ENCODE measurements at places on chromosomes 3 and 15.

DNA sequence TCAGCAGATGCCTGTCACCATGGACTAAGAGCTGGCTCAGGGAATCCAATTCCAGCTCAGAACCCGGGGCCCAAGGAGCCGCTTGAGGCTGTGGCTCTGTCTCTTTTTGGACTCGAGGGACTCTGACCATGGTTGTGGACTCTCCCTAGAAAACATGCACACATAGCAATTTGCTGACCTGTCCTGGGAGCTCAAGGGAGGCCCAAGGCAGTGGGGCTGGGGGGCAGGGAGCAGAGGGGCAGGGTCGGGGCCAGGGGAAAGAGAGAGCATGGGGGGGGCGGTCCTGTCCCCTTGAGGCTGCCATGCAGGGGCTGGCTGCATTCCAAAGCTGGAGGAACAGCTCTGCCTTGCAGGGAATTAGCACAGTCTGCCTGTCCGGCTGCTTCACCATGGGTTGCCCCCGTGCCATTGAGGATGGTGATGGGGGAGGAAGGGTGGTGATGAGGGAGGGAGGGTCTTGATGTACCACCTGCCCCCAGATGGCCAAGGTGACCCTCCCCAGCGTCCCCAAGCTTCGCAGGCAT, 190.1 kb downstream of the GOLGA6L6 start:
- DNase-seq = no peak

- no peak for DNase-seq
These were observed 12.2 kb downstream of the ROBO2 start for GRCh38 chr3:77052051-77052501.

- DNase-seq = no peak
These were observed 137.6 kb downstream of the SI start for GRCh38 chr3:164940745-164941144.

DNA sequence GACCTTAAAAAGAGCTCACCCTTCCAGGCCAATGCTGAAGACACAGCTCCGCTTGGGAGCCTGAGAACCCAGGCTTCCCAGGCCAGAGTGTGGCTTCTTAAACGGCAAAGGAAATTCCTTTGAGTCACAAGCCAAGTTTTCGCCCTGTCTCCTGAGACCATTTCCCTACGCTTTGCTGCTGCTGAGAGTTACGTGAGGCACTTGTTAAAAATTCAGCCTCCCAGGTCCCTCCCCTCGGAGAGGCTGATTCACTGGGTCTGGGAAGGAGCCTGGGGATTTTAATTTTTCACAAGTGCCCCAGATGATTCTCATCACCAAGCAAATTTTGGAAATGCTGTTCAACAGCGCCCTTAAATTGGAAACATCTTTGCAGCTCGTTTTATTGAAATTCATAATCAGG, 25.5 kb downstream of the RLBP1 start:
- DNase-seq = no peak

- peak; percentile 49 for DNase-seq
These were observed 721 bp downstream of the MYEF2 start for GRCh38 chr15:48177383-48177765.

DNA sequence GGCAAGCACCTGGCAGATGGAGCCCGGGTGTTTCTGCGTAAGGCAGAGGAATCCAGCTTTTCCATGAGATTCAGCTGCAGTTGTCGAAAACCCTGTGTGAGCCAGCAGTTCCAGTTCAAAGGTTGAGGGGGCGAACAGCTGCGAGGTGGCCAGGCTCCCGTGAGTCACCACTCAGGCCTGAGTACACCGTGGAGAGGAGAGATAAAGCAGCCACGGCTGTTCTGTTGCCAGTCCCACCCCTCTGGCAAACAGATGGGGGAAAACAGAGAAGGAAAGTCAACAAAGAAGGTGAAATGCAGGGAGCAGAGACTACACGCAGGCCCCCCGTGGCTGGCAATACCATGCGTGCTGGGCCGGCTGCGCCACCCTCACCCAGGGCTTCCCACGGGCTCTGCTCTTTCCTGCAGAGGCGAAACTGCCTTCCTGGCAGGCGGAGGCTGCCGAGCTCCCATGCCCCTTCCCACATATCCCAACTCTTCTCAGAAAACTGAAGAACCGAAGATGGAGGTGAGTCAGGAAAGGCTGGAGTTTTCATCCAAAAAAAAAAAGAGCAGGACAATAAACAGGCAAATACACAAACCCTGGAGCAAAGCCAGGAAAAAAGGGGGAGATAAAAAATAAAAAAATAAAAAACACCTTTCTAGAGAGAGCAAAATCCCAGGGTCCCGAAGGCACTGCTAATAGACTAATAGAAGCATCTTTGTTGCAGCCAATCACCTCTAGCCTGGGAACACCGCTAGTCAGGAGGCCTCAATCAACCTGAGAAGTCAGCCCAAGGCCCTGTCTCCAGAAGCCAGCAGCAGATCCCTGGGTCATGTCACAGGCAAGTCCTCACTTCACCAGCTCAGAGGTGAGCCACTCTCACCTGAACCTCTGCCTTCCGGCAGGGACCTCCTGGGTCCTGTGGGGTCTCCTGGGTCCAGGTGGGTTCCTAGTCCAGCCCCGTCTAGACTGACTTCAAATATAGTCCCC, 37.7 kb downstream of the FAM174B start:
- DNase-seq = no peak

GRCh38 chr3:16697443-16698147, 92.4 kb upstream of the DAZL start:
- DNase-seq = peak; percentile 75

DNA sequence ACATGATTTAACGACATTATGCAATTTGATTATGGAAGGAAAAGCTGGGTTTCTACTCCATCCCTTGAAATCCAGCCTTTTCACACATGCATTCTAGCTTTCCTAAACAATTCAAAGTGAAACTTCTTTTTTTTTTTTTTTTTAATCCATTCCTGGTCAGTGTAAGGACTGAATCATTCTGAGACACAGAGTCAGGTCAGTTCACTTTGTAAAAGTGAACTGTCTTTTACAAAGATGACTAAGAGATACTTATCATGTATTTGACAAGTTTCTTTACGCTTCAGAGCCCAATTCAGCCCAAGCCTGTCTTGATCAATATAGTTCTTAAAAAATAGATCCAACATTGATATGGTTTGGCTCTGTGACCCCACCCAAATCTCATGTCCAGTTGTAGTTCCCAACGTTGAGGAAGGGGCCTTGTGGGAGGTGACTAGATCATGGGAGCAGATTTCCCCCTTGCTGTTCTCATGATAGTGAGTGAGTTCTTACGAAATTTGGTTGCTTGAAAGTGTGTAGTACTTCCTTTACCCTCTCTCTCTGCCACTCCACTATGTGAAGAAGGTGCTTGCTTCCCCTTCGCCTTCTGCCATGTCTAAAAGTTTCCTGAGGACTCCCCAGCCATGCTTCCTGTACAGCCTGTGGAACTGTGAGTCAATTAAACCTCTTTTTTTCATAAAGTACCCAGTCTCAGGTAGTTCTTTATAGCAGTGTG, 345.6 kb upstream of the THBS1 start:
- no peak for DNase-seq

DNA sequence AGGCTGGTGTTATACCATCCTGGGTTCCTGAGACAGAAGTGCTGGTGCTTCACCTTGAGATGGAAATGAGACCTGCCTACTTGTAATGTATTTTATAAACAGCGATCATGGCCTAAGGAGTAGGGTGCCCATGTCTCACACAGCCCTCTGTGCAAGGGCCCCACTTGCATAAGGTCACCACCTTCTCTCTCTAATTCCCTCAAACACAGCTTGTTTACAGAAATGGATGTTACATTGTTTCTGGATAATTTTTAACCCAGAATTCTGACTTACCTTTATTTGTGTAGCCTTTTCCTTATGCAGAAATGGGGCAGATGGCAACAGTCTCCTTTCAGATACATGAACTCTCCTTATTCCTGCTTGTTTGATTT, 95.1 kb upstream of the UMPS start:
- DNase-seq = no peak

GRCh38 chr3:193589129-193589528, 3.9 kb upstream of the OPA1 start:
- DNase-seq = no peak

GRCh38 chr3:52228751-52229291, 3.4 kb upstream of the TLR9 start:
- no peak for DNase-seq

DNA sequence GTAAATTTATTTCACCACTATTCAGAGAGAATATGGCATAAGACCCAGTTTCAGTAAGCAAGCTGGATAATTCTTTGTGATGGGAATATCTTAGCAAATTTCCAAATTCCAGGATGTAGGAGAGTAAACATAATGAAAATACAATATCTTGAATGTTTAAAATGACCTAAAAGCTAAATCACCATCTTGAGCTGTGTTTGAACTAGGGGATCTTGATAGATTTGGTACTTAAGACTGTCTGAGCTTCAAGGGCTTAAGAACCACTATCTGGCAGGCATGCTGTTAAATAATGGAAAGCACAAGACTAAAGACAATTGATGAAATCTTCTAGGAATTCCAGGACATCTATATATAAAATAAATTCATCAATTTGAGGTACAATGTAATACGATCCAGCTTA, 217.7 kb downstream of the ATP8B4 start:
- DNase-seq = no peak

DNA sequence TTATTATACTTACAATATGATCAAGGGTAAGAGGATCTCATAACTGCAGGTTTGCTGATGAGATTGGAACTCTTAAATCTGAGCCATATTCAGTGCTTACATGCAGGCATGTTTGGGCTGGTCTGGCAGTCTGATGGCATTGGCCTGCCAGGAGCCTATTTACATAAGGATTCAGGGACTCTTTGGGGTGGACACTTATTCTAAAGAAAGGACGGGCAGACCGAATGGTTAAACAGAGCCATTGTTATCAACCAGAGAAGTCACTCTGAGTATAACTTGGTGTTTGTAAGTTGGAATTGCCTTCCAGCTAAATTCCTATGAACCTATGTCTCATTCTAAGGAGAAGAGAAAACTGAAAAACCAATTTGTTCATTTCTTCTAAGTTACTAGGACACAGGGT, 932.8 kb downstream of the IGSF11 start:
- no peak for DNase-seq

- DNase-seq = no peak
These were observed 27.8 kb upstream of the SEMA4B start for GRCh38 chr15:90173372-90173771.

DNA sequence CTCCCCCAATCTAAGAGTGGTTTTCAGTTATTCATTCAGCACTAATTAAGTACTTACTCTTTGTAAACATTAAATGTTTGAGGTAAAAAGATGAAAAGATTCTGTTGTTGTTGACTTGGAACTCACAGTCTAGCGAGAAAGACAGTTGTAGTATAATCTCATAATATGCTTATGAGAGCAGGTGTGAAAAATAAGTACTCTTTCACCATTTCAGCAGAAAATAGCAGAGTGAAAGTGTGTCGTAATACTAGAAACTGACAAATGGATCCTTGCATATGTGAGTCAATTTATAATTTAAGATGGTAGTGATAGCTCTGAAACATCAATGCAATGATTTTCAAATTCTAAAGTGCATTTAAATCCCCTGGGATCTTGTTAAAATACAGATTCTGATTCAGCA, 618.8 kb upstream of the CCDC54 start:
- DNase-seq = no peak

DNA sequence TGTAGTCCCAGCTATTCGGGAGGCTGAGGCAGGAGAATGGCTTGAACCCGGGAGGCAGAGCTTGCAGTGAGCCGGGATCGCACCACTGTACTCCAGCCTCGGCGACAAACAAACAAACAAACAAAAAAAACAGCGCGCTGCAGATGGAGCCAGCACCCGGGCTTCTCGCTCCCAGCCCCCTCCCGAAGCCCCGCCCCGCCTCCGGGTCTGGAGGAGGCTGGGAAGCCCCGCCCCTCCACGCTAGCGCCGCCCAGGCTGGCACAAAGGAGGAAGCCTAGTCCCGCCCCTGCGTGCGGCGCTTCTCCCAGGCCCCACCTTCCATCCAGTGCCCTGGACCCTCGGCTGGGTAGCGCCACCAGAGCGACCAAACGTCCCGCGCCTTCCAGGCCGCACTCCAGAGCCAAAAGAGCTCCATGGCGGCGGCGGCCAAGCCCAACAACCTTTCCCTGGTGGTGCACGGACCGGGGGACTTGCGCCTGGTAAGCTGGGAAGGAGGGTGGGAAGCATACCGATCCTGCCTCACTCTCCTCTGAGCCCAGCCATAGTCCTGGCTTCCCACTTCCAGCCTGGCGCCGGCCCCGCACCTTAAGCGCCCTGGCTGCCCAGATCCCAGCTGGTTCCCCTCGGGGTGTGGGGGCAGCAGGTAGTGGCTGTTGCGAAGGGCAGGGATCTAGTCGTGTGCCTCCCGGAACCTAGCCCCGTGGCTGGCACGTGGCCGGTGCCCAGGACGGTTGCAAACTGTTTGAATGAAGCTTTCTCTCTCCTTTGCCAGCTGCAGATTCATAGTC, at the start of gene SORD:
TSS of gene SORD (plus strand) at position 325 of the 788 bp plus-strand sequence. CDS start at position 414, 89 bp downstream.
- peak; percentile 82 for DNase-seq

DNA sequence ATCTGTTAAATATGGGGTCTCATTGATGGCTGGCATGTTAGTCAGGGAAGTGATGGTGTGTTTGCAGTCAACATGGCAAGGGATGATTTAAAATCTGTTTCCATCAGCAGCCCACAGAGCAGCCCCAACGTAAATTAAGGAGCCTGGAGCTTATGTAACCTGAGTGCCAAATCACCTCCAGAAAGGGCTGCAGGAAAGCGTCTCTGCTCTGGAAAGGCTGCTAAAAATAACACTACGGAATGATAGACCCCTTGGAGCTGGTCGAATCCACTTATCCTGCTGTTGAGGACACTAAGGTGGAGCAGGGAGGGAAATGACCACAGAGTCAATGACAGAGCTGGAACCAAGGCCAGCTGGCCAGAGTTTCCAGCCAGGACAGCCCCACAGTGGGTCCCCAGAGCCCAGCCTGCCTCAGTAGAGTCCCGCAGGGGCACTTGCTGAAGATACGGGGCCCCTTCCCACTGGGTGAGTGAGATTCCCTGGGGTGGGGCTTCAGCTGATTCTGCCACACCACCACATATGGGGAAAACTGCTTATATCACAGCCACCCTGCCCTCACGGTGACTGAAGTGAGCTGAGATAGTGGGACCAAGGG, 63.5 kb downstream of the EPHB1 start:
- DNase-seq = no peak

DNA sequence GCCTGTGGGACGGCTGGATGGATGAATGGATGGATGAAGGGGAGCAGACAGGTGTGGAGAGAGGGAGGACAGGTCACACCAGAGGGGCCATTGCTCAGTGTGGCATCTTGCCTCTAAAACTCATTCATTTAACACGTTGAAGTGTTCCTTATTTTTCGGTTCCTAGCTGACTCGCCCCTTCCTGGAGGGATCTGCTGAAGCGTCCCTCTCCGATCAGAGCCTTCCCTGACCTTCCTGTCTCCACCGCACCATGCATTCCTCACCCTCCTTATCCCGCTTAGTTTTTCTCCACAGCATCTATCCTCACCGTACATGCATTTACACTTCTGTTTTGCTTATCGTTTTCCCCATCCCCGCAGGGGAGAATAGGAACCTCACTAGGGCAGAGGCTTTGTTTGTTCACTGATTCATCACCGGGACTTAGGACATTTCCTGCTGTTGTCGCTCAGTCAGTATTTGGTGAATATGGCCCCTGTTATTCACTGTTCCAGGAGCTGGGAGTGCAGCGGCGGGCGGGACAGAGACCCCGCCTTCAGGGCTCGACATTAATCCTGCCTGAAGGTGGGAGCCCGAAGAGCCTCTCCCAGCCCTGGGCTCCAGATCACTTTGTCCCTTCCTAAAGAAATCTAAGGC, 32.0 kb downstream of the FOXL2 start:
- peak; percentile 71 for DNase-seq
